NT2/D1 (cell line): ENCODE measurements at places on chromosomes 3 and 15.
A peak's percentile ranks its signal among the peaks of the same experiment; 100 is the strongest.

DNA sequence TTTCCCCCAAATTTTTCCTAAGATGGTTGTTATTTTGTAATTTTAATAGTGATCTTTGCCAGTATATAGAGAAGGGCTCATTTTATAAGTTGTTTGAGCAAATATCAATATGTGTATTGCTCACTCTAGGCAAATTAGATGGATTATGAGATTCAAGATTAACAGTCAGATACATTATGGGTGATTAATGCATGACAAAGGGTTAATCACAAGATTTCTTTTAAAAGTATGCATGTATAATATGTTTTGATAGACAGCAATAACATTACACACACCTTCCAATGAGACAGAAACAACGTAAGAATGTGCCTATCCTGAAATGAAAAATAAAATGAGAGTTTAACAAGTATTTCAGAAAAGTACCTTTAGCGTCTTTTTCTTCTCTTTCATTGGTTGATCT is 547.6 kb upstream of the AGTR1 start:
- DNase-seq, result no peak

DNA sequence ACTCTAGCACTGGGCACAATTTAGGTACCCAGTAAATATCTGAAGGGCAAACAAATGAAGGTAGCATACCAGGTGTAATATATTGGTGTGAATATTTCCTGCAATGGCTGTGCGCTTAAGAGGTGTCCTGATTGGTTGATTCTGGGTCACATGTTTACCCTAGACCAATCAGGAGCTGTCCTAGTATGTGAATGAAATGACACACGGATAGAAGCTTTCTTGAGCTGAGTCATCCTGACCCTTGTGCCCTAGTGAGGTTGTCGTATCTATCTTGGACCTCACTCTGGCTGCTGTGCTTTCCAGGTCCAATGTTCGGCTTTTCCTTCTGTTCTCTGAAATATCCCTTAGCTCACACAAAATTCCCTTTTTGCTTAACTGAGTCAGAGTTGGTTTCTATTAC is 58.1 kb upstream of the FOXP1 start:
- DNase-seq, result no peak

DNA sequence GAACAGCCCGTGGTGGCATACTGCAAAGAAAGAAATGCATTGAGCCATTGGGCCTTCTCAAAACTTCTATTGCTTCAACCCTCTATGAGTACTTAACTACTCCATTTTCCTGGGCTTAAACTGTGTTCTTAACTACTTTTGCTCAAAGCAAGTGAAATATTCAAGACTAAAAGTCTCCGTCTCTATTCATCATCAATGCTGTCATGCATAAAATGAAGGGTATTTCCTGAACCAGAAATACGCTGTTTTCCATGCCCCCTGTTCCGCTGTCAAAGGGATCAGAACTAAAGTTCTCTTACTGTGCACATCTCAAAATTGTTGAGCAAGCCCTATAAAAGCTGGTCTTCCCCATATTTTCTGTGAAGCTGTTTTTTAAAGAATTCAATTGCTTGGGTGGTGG is 20.3 kb downstream of the SIAH2 start:
- DNase-seq, result no peak

GRCh38 chr3:104133630-104134029 is 1233.1 kb upstream of the ALCAM start:
- DNase-seq, result peak; percentile 9

DNA sequence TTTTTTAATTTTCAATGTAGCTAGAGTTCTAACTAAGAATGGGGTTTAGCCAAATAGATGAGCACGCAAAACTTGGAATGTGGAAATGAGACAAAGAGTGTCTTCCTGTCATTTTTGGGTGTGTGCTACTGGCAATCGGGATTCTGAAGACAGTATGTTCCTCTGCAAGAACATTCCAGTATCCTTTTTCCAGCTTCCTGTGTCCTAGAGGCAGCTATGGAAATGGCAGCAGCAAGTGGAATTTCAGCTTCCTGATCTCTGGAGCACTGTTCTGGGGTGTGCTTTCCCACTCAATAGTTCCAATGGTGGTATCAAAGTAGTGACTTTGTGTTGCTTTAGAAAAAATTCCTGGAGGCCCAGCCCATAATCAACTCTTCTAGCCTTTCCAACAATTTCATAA is 642.9 kb upstream of the KCNMB2 start:
- no peak for DNase-seq

- DNase-seq, result no peak
Observed at GRCh38 chr3:107781253-107781652, 258.5 kb downstream of the BBX start.

- no peak for DNase-seq
Observed at GRCh38 chr3:32246079-32246675, 7.7 kb downstream of the CMTM8 start.

- DNase-seq, result no peak
Observed at GRCh38 chr3:144502402-144502801, 530.8 kb downstream of the DIPK2A start.

GRCh38 chr15:82393671-82394070 is 35.9 kb upstream of the GOLGA6L9 start:
- no peak for DNase-seq
